Smooth muscle cell of trachea (primary cell): ENCODE measurements at places on chromosomes 7 and 10. TPM values are rescaled to one million over a fixed set of nuclear protein-coding genes. Genes with fewer than 3 reads are reported as not detected.

Gene CAPZA2
- 121 and 184 TPM in 2 replicates for total RNA-seq

Gene ARHGAP22
- total RNA-seq: 60.2 and 70.8 TPM in 2 replicates

Gene CLCN1
- total RNA-seq: not detected in 2 replicates

Gene CDH23
- total RNA-seq: 0.17 and 0.29 TPM in 2 replicates

Gene COL1A2
- 5,033 and 9,631 TPM in 2 replicates for total RNA-seq
